ENCODE measurements at places on chromosomes 1 and 21.

DNA sequence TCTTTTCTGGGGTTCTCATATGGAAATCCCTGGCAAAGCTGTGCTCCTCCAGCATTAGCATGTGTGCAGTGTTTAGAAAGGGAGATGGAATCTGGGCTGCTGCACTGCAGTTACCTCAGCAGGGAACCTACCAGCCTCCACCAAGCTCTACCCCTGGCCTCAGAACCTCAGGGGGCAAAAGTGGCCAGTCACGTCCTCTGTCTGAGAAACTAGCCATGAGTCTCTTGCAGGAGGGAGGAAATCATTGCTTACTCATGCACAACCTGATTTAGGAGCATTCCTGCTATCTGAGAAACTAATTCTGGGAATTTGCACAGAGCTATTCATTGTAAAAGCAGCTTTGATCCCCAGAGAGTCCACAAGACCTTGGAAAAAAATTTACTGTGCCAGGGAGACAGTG is 80.6 kb upstream of the IPO9 start:
- DNase-seq: no peak

DNA sequence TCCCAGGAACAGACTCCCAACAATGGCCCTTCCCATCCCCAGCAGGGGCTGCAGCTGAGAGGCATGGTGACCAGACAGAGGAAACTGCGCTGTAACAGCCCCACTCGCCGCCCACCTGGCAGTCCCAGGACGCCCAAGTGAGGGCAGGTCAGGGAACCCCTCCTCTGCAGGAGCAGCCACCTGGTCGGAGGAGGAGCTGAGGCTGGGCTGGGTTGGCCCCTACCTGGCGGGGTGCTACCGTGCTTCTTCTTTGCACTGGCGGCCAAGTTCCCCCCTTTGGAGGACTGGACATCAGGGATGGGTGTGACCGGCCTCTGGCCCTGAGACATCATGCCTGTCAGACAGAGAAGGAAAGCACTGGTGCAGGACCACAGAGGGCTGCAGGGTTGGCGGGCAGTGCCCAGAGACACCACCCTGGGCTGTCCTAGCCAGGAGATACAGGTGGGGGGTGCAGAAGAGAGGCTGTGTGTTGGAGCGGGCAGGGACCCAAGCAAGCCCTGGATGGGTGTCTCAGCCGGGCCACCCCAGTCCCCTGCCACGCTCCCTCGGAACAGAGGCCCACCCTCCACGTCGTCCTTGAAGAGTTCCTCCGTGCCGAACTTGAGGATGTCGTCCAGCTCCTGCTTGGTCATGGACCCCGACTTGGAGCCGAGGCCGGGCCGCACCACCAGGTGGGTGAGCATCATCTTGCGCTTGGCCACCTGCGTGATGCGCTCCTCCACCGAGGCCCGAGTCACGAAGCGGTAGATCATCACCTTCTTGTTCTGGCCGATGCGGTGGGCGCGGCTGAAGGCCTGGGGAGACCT is 51.6 kb downstream of the CHD5 start:
- DNase-seq: no peak

DNA sequence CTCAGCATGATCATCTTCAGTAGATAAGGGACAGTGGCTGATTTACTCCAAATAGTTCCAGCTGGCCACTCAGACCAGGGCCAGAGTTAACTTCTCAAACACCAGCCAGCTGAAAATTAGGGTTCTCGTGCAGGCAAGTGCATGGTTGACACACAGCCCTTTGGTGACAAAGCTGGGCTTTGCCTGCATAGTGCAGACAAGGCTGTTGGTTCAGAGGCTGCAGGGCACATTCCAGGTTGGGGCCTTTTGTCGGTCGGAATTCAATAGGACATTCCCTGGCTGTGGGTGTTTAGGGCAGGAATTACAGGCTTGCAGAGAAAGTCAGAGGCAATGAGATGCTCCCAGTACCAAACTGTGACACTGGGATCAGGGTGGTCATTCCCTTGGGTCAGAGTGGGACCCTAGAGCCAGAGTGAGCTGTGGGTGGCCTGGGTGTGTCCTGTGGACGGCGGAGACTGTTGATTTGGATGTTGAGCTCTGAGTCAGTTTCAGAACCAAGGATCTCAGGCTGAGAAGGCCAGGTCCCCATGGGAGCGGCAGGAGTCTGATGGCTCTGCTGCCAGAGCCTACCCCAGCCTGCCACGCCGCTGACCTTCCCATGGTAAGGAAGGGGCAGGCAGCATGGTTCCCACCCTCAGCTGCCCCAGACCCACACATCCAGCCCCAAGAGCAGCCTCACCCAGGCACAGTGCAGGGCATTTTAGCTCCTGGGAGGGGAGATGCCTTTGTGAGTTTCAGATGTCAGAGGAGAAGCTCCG is 56.2 kb downstream of the STUM start:
- no peak for DNase-seq

- DNase-seq: peak; percentile 94
These were observed at the start of gene PM20D1 for GRCh38 chr1:205849619-205850355. Gene PM20D1, minus strand, starts transcription at chr1:205850132. Its CDS starts 60 bp downstream, at chr1:205850072.

DNA sequence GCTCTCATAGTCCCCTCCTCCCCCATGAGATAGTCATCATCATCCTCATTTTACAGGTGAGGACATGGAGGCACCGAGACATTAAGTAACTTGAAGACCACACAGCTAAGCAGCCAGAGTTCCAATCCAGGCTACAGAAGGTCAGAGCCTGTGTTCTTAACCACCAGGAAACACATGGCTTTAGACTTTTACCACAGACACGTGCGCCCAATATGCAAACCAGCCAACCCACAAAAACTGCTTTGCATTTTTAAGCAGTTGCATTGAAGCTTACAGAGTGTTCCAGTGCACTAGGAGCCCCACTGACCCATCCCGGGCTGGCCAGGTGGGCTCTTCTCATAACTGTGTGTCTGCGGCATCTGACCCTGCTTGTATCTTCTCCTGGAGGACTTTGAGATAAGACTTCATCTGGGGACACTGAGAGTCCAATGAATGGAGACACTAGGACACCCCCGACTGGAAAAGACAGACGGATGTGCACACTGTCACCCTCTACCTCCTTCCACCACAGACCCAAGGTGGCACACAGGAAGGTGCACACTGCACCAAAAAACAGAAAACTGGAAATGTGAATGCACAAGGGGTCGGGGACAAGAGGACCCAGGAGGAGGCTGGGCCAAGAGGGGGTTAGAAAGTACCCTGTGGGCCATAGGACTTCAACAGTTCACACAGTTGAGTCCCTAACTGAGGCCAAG is 56.4 kb downstream of the ETS2 start:
- DNase-seq: no peak

DNA sequence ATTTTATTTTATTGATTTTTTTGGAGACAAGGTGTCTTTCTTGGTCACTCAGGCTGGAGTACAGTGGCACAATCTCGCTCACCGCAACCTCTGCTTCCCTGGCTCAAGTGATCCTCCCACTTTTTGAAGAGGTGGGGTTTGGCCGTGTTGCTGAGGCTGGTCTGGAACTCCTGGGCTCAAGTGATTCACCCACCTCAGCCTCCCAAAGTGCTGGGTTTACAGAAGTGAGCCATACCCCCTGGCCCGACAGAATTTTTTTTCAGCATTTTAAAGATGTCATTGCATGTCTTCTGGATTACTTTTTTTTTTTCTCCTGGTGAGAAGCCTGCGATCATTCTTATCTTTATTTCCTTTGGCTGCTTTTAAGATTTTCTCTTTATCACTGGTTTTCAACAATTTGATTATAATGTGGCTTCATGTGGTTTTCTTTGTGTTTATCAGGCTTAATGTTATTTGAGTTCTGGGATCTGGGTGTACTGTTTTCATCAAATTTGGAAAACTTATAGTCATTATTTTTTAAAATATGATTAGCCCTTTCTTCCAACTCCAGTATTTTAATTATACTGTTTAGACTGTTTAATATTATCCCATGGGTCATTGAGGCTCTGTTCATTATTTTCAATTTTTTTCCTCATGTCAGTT is 23.1 kb upstream of the PTBP2 start:
- no peak for DNase-seq

DNA sequence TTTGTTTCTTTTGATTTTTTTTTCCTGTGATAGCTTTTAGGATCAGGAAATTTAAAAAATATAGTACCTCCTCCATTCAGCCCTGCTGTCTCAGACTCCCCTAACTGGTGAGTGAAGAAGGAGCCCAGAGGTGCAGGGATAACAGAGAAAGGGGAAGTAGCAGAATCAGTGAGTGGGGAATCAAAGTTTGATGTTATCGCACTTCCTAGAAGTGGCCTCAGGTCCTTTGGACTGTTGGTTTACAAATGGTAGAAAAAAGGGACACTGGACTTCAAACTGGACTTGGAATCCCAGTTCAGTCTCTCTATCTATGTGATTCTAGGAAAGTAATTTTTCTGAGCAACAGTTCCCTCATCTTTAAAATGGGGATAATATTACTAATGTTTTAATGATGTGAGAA is 99.5 kb downstream of the FGGY start:
- no peak for DNase-seq

DNA sequence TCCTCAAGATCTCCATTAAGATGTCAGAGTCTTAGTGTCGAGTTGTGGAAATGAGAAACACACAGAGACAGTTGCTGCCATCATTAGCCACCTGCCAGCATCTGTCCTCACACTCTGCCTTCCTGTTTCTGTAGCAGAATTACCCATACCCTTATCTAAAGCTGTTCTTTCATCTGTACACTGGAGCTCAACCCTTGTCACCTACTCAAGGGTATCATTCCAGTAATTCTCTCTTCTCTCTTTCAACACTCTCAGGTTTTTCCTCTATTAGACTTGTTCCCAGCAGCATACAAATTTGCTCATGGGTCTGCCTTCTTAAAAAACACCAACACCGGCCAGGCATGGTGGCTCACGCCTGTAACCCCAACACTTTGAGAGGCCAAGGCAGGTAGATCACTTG is 27.4 kb upstream of the RNF2 start:
- no peak for DNase-seq

DNA sequence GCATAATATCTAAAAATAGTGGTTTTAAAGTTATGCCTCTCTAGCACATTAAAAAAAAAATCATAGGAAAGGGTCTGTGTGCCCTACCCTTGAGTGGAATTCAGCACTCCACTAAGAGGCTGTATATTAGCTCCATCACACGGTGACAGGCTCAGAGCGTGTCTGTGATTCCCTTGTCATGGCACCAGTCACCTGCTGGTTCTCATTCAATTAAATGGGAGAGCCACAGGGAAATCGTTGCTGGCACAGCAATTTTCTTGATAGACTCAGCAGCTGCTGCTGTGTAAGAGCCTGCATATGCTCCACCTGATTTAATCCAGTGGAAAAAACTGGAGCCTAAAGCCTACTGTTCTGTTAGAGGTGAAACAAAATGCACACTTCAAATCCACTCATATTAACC is 9.5 kb downstream of the ATP6V1G3 start:
- DNase-seq: no peak

DNA sequence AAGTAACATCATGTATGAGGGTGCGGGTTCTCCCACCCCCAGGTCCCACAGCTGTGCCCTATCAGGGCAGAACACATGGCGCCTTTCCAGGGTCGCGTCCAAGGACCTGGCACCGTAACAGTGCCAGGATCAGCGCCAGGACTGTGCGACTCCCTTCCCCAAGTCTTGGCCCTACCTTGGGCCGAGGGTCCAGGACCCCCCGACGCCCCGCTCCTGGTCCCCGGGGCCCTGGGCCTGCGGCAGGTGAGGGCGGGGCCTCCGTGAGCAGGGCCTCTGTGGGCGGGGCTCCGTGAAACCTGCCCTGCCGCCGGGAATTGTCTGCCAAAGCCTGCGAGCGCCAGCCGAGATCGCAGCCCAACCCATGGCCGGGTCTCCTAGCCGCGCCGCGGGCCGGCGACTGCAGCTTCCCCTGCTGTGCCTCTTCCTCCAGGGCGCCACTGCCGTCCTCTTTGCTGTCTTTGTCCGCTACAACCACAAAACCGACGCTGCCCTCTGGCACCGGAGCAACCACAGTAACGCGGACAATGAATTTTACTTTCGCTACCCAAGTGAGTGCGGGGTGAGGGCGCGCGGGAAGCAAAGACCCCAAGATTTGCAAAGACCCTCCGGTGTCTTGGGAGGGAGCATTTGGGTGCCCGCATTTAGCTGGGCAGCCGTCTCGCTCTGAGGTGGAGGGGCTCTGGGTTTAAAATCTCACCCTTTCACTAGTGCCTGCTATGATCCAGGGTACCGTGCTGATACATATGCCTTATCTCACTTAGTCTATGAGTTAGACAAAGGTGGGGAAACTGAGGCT is at the start of gene RHBG:
TSS of gene RHBG (plus strand) at position 323 of the 796 bp plus-strand sequence. CDS start at position 362, 39 bp downstream.
- DNase-seq: peak; percentile 14

GRCh38 chr1:45913183-45913683 is 109.8 kb downstream of the MAST2 start:
- DNase-seq: no peak

DNA sequence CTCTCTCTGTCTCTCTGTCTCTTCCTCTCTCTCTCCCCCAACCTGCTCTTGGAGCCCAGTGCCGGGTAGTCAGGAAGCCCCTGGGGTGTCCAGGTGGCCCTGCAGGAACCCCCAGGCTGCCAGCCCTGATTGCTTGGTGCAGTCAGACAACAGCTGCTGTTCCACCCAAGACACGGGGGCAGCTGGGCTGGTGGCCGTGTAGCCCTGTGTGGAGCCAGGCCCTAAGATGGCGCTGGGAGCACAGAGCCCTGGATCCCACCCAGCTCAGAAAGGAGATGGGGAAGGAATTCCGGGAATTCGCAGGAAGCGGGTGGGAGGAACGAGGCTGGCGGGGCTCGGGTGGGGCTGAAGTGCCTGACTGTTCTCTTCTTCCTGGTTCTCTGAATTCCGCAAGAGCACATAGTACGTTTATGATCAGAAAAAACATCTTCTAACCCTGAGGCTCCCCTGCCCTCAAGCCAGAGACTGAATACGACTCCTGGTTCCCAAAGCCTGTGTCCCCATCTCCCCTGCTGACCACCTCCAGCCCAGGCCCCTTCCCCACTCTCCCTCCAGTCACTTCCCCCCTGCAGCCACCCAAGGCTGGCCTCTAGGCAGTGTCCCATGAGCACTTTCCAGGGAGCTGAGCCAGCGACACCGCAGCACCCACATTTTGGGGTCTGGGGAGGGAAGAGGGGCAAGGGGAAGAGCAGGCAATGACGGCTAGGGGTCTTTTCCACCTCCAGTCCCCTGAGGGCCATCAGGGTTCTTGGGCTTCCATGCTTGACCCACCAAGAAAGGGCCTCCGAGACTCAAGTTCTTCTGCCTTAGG is 55.0 kb downstream of the WNT9A start:
- no peak for DNase-seq

Measured in CD4-positive, alpha-beta T cell treated with Interleukin-12 subunit alpha and Interleukin-12 subunit beta, for 1 hour (primary cell).